CD4-positive, alpha-beta T cell treated with Interferon gamma for 1 hour (primary cell): ENCODE measurements at places on chromosomes 1 and 21.

GRCh38 chr1:203985676-203986075 lies 87.2 kb upstream of the SOX13 start:
- DNase-seq: no peak

GRCh38 chr21:39638281-39638680 lies 25.5 kb downstream of the B3GALT5 start:
- DNase-seq: no peak

DNA sequence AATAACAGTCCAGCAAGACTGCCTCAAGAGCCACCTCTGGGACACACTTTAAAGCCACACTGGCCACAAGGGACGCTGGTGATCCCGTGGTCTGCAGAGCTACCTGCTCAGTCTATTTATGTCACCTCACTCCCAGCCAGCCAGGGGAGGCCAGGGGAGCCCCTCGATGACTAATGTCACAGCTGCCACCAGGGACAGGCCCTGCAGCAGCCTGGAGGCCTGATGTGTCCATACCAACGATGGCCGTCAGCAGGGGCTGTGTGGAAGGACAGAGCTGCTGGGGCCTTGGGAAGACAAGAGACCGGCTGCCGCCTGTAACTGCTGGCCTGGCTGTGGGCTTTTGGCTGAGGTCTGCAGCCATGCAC lies 71.0 kb downstream of the SIK1 start:
- no peak for DNase-seq

- no peak for DNase-seq
Measured at GRCh38 chr1:162397943-162398560, 13.9 kb downstream of the SH2D1B start.

DNA sequence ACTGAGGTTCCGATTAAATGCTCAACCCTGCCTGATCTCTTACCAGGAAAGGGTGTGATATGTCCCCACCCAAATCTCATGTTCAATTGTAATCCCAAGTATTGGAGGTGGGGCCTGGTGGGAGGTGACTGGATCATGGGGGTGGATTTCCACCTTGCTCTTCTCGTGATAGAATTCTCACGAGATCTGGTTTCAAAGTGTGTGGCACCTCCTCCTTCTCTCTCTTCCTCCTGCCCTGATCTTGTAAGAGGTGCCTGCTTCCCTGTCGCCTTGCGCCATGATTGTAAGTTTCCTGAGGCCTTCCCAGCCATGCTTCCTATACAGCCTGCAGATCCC lies 34.9 kb downstream of the RSPH1 start:
- DNase-seq: no peak

DNA sequence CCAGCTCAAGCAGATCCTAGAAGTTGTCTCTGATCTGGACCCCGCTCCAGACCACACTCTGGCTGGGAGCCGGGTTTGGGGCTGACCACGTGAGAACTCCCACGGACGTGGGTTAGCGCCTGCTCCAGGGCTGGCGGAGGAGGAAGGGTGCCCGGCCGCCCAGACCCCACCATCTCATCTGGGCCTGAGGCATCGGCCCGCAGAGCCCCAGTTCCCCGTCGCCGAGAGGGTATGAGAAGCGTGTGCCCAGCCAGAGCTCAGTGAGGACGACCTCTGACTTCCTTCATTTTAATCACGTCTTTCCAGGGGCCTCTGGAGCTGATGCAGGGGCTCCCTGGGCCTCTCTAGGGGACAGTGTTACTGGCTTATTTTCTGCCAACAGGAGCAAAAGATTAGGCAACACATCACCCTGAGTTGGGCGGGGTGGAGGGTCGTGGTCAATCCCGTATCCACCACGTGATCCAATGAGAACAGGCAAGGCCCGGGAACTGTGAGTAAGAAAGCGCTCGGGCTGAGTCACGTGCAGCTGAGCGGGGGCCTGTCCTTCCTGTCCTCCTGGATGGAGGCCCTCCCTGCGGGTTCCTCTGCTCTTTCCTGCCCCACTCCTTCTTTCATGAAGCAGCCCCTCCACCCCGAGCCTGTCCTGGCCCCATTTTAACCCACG lies 81.1 kb downstream of the SIK1 start:
- peak; percentile 64 for DNase-seq

DNA sequence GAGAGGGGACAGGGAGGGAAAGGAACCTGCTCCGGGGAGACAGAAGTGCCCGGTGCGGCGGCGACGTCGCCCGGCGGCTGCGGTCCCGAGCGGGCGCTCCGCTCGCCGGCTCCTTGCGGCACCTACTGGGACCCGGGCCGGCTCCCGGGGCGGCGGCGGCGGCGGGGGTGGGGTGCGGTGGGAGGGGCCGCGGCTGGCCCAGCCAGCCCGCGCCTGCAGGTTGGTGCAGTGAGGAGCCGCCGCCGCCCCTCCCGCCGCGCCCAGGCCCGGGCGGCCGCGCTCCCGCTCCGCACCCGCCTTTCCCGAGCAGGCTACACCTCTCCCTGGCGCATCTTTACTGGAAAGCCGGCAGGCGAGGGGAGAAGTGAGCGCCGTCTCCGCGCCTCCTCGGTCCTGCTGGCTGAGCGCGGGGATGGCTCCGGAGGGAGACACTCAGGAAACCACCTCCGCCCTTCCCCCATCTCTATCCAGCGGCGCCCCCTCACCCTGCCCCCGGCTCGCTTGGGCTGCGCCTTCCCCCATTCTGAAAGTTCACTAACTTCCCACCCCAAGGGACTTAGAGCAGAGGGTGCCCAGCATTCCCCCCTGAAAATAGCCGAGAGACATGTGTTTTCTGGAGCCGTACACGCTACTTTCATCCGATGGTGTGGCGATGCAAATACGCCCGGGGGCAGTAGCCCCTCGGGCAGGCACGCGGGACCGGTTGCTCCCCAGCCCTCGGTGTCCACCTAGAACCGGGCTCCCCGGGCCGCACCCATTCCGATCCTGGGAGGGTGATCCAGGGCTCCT lies at the start of gene PLD5:
Gene PLD5, minus strand, starts transcription at position 127 of the 789 bp plus-strand sequence.
- DNase-seq: no peak

GRCh38 chr1:108816049-108816893 lies 40.6 kb downstream of the AKNAD1 start:
- no peak for DNase-seq

GRCh38 chr1:225763716-225764548 lies 13.7 kb upstream of the SRP9 start:
- DNase-seq: no peak

DNA sequence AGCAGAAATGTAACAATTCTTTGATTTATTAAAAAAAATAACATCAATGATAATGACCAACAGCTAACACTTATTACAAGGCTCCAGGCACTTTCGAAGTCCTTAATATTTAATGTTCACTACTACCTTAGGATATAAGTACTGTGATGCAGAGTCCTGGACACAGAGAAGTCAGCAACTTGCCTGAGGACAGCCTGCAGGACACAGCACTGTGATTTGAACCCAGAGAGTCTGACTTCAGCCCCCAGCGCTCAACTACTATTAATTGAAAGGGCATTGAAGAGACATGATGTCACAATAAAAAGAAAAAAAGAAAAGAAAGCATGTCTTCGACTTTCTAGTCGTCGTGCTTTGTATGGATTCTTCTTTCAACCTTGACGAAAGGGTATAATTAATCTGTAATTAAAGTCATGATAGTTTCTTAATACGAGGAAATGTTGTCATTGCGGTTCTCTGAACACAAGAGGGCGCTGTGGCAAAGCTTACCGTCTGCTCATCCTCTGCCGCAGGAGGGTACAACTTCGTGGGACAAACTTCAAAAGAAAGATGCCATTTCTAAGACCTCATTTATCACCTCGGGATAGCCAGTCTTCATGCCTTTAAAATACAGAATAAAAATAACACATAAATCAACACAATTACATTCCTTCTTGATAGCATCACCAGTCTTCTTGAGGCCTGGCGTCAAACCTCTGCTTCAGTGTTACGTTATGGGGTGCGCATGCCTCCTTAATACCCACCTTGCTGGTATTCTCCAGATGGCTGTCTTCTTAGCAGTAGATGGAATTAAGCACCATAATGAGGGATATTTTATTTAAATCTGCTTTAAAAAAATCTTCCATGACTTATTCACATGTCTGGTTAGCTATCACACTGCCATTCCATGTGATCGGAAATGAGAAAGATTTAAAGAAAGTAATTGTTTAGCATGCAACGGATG lies 240.1 kb downstream of the DISC1 start:
- DNase-seq: peak; percentile 18

DNA sequence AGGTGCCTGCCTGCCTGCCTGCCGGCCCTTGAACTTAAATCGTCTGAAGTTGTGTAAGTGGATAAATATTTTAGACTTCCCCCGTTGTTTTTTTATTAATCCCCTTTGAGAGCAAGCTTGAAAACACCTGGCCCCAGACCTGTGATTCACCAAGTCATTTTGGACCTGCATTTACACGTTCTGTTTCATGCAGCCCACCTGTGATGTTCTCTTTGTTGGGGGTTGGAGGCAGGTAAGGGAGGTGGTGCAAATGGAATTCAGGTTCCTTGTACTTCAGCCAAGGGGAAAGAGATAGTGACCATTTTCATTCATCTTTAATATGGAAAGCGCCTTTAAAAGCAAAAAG lies 1.2 kb downstream of the SLC37A1 start:
- DNase-seq: no peak

DNA sequence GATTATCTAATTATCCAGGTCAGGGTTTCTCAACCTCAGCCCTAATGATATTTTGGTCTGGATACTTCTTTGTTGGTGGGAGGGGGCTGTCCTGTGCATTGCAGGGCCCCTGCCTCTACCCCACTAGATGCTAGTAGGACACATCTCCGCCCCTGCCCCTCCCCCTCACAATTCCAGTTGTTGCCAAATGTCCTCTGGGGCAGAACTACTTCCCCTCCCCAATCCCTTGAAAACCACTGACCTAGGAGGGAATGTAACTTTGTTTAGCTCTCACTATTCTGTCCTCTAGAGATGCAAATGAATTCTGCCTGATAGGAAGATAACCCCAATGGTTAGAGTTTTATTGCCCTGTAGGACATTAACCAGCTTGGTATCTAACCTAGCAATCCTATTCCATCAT lies 8.1 kb downstream of the CACNA1S start:
- no peak for DNase-seq

- no peak for DNase-seq
Measured at GRCh38 chr1:185938396-185938795, 204.2 kb downstream of the HMCN1 start.

- peak; percentile 43 for DNase-seq
Measured at GRCh38 chr1:159829273-159829634, 2.6 kb downstream of the SLAMF8 start.

DNA sequence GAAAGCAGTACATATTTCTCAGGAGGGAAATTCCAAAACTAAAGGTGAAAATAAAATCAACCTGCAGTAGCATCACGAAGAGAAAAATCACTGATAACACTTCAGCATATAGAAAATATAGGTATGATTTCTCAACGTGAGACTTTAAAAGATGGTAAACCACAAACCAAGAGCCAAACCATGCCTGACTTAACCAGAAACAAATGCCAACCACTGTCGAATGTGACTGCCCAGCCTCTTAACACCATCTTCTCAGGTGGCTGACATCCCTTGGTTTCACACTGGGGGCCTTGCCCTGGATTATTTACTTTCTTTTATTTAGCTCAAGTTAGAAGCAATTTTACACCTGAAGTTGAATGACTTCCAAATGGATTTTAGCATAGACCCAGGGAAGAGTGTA lies 10.1 kb downstream of the HMGCS2 start:
- no peak for DNase-seq

DNA sequence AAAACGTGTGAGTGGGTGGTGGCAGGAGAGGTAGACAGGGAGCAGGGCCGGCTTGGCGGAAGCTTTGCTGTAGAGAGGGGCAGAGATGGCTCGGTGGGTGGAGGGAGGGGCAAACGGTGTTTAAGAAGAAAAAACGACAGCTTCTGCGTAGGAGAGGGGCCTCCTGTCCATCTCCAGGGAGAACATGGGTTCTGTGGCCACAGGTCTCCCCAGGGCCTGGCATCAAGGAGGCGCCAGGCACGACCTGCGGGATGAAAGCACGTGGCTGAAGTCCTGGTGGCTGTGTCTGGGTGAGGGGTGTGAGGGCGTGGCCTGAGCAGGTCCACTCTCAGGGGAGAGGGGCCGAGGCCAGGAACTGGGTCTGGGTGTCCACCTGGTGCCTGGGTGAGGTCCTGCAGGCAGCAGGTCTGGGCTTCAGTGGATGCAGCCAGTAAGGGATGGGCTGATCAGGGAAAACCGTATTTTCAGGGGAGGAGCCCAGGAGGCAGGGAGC lies 940 bp upstream of the PRKCZ start:
- DNase-seq: peak; percentile 13

DNA sequence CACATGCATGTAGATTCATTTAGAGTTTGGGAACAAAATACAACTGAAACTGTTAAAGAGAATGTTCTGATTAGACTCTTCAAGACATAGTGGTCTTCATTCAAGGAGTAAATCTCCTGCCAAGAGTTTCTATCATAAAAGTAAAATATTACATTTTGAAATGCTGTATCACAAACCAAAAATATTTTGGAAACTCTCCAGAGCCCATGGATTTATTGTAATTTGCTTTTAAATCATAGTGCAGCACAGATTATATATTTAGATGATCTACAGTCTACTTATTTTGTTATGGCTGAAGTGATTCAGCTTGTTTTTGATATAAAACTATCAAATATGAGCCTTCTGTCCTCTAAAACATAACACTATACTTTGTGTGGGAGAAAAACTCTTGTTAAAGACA lies 105.3 kb downstream of the DISP1 start:
- DNase-seq: no peak

DNA sequence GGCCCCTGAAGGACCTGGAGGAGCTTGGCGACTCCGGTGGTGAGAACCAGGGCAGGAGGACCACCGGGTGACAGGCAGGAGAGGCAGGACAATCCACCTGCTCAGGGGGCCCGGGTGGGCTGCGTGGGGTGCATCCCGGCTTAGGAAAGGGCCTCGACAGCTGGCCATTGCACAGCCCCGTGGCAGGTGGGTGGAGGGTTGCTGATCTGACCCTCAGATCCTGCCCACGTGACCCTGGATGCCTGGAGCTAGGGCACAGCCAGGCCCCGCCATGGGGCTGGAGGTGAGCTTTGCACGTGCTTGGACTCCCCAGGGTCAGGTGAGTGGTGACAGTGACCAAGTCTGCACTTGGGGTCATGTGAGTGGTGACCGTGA lies 35.5 kb upstream of the SLC19A1 start:
- no peak for DNase-seq

GRCh38 chr1:38207275-38207674 lies 160.7 kb upstream of the POU3F1 start:
- DNase-seq: no peak

- no peak for DNase-seq
Measured at GRCh38 chr1:42259739-42260064, 75.3 kb downstream of the FOXJ3 start.

DNA sequence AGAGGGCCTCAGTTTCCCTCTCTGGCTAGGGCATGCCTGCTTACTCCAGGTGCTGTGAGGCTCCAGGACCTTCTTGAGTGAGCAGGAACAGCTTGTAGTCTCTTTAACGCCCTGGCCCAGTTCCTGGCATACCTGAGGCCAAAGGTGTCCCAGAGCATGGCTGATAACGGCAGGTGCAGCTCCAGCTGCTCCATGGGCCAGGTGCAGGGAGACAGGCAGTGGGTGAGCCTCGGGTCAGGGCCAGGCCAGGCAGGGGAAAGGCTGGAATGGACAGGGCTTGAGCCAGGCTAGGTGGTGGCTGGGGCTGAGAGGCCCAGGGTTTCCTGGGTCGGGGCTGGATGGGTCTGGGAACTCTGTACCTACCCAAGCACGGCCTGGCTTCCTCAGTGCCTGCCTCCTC lies 18.3 kb downstream of the EDN2 start:
- no peak for DNase-seq
